ENCODE measurements at places on chromosomes 11 and 22.

- DNase-seq = no peak
Observed at GRCh38 chr11:68865241-68865640, 23.5 kb upstream of the CPT1A start.

DNA sequence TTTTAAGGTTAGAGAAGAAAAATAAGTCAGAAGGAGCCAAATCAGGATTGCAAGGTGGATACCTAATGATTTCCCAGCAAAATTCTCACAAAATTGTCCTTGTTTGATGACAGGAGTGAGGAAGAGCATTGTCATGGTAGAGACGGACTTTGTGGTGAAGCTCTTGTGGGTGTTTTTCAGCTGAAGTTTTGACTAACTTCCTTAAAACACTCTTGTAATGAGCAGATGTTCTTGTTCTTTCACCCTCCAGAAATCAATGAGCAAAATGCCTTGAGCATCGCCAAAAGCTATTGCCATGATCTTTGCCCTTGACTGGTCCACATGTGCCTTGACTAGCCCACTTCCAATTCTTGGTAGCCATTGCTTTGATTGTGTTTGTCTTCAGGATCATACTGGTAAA lies 20.0 kb downstream of the CALCB start:
- no peak for DNase-seq

- DNase-seq = no peak
Observed at GRCh38 chr11:12687216-12687623, 13.0 kb downstream of the TEAD1 start.

DNA sequence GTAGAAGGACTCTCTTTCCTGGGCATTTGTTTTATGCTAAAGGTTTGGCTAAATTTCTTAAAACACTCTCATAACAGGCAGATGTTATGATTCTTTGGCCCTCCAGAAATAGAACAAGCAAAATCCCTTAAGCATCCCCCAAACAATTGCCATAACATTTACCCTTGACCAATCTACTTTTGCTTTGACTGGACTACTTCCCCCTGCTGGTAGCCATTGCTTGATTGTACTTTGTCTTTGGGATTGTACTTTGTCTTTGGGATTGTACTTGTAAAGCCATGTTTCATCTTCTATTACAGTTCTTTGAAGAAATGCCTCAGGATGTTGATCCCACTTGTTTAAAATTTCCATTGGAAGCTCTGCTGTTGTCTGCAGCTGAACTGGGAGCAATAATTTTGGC lies 53.3 kb upstream of the GLYAT start:
- DNase-seq = no peak

GRCh38 chr22:17999851-18000250 lies 24.5 kb downstream of the MICAL3 start:
- DNase-seq = no peak
